DMS79 treated with DMSO at 0.1 percent for 48 hours (cell line): ENCODE measurements at places on chromosomes 13 and 19.

- DNase-seq, result no peak
Measured at GRCh38 chr13:30803749-30804148, 68.4 kb downstream of the ALOX5AP start.

DNA sequence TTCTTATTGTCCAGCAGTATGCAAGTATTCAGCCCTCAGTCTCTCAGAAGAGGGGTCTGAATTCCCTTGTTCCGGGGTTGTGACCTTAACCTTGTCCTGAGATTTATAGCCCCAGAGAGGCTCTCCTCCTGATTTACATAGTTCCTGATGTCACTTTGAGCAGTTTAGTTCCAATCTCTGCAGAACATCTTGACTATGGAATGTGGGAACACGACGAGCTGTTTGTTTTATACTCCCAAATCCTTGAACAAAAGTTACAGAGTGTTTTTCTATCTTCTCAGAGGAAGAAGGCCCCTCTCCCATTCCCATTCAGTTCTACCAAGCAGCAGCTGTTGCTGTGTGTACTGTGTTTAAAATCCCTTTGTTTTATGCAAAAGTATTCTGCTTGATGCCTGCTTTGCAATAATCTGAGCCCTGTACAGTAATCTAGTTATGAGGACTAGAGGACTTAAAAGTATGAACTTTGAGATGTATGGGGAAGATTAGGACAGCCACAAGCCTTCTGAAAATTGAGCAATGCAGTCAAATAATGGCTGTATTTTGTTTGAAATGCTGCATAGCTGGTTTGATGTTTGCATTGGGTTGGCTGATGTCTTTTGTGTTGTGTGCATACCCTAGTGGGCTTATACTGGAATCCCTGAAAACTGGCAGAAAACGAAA is 74.7 kb downstream of the KL start:
- no peak for DNase-seq

DNA sequence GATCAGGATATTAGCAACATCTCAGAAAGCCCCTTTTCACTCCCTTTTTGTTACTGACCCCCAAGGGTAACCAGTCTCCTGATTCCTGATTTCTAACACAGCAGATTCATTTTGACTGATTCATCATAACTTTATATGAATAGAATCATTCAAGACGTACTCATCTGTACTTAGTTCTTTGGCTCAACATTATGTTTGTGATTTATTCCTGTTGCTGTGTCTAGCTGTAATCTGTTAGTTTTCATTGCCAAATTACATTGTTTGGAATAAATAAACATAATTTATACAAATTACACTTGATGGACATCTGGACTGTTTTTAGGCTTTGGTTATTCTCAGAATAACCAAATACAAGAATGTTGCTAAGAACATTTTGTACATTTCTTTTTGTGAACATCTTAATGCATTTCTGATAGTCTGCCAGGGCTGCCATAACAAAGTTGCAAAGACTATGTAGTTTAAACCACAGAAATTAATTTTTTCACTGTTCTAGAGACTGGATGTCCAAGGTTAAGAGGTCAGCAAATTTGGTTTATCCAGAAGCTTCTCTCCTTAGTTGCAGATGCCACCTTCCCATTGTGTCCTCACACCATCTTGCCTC is 62.8 kb upstream of the EDNRB start:
- DNase-seq, result no peak

DNA sequence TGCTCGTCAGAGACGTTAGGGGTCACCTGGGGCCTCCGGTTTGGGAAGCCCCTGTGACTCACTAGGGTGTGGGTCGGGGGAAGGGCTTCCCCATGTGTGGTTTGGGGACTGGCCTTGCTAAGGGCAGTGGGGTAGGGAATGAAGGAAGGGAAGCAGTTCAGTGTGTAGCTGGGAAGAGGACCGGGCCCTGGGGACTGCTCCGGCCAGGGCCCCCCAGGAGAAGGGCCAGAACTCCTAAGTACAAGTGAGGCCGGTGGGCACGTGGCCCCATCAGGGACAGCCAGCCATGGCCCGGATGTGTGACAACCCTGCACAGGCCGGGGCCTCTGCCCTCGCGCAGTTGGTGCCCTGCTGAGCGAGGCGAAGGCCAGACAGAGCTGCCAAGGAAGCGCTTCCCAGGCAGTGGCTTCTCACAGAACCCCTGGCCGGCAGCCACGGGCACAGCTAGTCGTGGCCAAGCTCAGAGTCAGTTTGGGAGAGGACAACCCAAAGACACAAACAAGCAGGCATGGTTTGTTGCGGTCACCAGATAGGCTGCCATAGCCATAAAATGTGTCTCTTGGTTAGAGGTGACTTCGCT is 25.7 kb downstream of the TEX29 start:
- DNase-seq, result no peak

DNA sequence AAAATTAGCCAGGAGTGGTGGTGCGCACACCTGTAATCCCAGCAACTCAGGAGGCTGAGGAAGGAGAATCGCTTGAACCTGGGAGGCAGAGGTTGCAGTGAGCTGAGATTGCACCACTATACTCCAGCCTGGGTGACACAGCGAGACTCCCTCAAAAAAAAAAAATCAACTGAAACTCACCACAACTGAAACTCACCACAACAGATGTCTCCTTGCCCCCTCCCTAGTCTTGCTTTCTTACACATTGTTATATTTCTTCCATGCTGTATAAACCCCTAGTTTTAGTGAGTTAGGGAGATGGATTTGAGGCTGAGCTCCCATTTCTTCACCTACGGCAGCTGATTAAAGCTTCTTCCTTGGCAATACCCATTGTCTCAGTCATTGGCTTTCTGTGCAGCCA is 3.3 kb downstream of the ZIM3 start:
- DNase-seq, result no peak

DNA sequence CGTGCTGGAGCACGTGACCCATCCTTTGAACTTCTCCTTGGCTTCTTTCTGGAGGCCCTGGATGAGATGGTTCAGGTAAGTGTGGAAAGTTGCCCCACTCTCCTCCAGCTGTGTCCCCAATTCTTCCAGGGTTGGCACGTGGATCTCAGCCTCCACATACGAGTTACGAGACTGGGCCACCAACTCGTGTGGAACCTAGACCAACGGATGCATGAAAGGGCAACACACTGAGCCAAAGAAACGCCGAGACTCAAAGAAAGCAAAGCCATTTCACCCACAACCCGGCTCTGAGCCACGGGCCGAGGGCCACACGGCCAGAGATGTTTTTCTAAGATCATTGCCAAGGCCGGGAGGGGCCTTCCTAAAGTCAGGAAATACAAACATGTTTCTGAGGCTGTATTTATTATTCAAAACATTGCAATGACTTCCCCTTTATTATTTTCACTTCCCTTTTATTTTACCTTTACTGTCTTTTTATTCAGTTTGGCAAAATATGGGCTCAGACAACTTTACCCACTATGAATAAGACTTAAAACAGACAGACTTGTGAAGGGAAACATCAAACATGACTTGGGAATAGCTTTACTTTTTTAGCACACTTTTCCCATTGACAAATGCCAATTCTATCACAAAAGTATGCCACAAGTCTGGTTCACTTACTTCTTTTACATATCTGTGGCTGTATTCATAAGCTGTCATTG is 94.6 kb downstream of the KL start:
- no peak for DNase-seq

DNA sequence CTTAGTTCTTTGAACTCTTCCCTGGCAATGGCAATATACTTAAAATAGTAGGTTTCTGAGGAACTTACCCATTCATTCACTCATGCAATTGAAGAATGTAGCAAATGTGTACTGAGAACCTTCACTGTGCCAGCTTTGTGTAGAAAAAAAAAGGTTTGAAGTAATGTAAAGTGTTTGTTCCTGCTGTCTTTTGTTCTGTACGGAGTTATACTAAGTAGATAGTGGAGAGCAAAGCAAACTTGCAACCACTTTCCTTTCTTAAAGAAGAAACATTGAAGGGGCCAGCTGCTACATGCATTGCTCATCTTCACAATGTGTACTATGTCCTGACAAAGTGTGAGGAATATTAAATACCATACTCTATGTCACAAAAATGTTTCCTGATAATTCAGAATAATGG is 68.9 kb upstream of the FREM2 start:
- no peak for DNase-seq

- DNase-seq, result no peak
Measured at GRCh38 chr13:113582841-113583631, 1.5 kb upstream of the TFDP1 start.

DNA sequence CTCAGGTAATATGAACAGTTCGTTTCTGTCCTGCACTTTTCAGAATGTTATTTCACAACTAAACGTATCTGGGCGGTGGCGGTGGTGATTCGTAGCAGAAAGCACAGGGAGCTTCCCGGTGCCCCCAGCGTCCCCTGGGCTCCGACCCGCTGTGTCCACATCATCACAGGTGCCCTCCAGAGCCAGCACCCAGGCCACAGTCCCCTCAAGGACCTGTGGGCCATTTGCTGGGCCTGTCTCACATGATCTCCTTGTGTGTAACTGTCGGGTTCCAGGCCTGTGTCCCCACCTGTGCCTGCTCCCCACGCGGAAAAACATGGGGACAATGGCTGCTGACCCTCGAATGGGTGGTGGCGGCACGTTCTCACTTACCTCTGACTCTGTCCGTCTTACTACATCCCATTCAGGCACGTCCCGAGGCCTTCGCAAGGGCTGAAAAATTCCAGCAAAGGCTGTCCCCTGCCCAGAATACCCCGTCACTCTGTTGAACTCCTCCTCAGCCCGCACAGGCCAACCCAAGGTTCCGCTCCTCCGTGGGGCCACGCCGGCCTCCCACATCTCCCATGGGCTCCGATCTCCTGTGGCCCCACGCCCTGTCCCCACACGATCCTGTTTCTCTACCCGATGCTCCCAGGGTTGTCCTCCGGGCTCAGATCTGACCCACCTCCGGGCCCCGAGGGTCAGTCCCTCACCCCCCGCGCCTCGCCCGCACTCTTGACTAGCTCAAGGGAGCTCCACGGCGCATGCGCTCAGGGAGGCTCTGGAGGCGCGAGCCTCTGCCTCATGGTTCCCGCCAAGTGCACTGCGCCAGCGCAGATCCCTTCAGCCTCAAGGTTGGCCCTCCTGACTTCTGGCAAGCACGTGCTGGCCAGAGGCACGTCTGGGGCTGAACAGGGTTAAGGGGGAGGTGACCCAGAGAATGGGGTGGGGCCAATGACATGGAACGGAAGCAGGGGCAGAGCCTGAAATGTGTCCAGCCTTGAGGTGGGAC is 21.2 kb downstream of the DEDD2 start:
- DNase-seq, result no peak

GRCh38 chr19:1026783-1027649 is 608 bp downstream of the CNN2 start:
- DNase-seq, result no peak

GRCh38 chr19:51196181-51196580 is 28.7 kb upstream of the CD33 start:
- DNase-seq, result no peak

DNA sequence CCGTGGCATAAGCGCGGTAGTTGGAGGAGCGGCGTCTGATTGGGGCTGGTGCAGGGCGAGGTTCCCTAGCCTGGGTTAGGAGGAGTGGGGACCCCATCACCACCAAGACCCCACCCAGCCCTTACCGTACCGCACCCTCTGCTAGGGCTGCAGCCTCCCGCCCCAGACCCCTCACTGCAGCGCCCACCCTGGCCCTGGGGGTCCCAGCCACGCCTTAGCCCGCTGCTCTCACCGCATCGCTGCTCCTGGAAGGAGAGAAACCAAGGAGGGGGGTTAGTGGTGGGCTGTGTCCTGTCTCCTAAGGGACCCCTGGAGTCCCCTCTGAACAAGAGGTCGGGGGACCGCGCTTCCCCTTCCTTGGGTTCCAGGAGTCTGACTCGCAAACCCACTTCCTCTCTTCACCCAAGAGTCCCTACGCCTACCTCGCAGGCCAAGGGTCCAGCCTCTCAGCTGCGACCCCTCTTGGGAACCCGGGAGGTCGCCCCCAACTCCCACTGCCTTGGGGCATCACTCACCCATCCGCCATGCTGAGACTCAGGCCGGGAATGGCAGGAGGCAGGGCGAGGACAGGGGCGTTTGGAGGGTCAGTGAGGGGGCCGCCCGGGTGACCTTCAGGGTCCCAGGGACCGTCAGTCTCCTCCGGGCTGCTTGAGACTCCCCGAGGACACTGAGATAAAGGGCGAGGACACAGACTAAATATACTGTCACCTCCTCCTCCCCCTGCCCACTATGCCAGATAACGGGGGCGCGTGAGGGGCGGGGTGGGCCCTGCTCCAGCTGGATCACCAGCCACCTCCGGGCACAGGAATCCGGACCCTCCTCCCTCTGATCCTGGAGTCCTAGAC is at the start of gene TNNI3:
TNNI3 (minus strand) TSS at position 669 of the 845 bp plus-strand sequence; CDS start at position 526, 143 bp downstream.
- DNase-seq, result no peak
